CD4-positive, alpha-beta T cell treated with Interleukin-6 at 100 ng/mL for 8 hours (primary cell): ENCODE measurements at places on chromosomes 7 and 10.

- DNase-seq: no peak
These were observed 193.4 kb upstream of the MBL2 start for GRCh38 chr10:52965938-52966401.

DNA sequence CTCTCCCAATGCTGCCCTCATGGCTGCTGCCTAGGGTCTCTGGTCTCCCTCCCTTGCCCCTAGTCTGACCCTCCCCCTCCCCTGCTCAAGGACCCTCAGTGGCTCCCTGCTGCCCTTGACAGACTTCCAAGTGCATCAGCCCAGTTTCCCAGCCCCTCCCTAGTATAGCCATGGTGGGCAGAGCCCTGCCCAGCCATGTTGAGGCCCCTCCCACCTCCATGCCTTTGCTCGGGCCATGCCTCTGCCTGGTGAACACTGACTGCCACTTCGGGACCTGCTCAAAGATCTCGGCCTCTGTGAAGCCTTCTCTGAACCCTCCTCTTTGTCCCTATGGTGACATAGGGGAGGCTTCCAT is 73.2 kb downstream of the MYL10 start:
- no peak for DNase-seq

GRCh38 chr10:130429809-130430208 is 293.6 kb downstream of the GLRX3 start:
- no peak for DNase-seq

GRCh38 chr10:124619195-124619594 is 125.0 kb downstream of the FAM53B start:
- peak; percentile 22 for DNase-seq

- DNase-seq: no peak
These were observed 447 bp downstream of the RSU1 start for GRCh38 chr10:16816830-16817124.

DNA sequence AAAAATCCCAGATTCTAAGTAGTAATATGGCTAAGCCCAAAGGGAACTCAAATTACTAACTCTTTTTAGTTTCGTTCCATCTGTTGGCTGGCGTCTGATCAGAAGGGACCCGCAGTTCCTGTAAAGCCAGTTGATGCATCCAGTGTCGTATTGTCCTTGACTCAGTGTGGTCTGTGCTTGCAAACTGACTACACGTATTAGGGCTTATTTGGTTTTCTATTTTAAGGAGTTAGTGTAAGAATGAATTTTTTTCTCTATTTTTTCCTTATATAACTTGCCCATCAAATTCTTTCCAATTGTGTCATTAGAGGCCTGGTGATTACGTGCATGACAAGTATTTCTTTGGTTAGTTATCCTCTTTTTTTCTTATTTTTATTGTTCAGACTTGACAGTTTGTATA is 9.7 kb downstream of the ABCA13 start:
- no peak for DNase-seq

- DNase-seq: no peak
These were observed 91.1 kb downstream of the SORCS3 start for GRCh38 chr10:104732222-104732621.

GRCh38 chr10:131777162-131777561 is 123.6 kb upstream of the PPP2R2D start:
- no peak for DNase-seq

- no peak for DNase-seq
These were observed 123.0 kb upstream of the SFMBT2 start for GRCh38 chr10:7533657-7534479.

DNA sequence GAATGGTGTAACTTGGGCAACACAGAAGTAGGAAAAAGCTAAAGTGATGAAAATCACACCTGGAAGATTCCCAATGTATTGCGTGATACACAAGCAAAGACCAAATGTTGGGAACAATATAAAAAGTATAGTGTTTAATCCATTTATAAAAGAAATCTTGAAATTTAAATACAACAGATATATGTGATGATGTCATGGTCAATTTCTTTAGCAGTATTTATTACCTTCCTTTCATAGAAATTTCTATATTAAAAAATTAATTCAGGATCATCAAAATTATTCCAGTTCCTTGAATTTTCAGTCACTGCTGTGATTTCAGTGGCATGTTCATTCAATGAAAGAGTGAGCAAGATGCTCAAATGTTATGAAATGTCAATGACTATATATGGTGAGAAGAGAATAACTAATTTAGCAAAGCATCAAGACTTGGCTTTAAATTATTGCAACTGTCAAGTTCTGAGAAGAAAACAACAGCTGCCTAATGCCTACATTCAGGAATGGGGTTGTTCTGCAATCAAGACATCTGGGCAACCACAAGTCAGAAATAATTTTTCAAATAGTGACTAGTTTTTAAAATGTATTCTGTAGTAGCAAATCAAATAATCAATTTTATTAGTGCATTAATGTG is 308.8 kb downstream of the SEMA3D start:
- DNase-seq: no peak

- DNase-seq: peak; percentile 82
These were observed 2.1 kb downstream of the ADD3 start for GRCh38 chr10:110009736-110010475.

GRCh38 chr7:25117226-25118047 is 7.6 kb downstream of the CYCS start:
- DNase-seq: no peak

- no peak for DNase-seq
These were observed 71.3 kb downstream of the LANCL2 start for GRCh38 chr7:55436457-55436856.

- no peak for DNase-seq
These were observed 18.0 kb upstream of the TBL2 start for GRCh38 chr7:73596191-73597065.

DNA sequence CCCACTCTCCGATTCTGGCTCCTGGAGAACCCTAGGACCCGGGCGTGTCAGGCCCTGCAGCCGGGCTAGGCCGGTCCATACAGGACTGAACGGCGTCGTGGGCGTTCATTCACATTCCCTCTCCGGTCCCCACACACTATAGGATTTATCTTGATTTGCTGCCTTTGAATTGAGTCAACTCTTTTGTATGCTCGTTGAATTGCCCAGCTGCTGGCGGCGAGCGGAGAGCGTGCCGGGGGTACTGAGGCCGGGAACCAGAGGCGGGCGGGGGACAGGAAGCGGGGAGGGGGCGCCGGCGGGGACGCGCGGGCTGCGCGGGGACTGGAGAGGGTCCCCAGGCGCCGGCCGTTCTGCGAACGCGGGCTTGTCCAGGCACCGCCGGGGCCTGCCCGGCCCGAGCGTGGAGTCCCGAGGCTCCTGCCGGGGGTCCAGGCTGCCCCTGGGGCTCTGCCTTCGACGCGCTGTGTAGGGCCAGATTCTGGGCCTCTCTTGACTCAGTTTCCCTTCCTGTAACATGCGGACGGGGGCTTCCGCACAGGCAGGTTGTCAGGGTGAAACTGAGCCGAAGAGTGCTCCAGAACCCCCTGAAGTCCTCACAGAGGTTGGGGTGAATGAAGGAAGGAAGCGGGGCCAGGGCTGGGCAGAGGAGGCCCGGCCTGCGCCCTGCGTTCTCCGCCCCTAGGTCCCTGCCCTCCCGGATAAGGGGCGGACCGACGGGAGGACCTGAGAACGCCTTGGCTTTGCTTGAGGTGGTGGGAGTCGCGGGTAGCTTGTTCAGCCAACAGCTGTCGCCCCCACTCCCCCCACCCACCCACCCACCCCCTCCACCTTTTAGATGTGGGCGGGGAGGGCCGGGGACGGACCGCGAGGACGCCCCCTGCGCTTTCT is 769 bp upstream of the ELFN1 start:
- DNase-seq: no peak

- no peak for DNase-seq
These were observed 23.6 kb downstream of the RBM20 start for GRCh38 chr10:110667620-110668343.

GRCh38 chr10:15200626-15201025 is 32.1 kb upstream of the NMT2 start:
- no peak for DNase-seq

GRCh38 chr7:4769761-4770160 is 5.7 kb upstream of the AP5Z1 start:
- DNase-seq: no peak

- no peak for DNase-seq
These were observed 41.1 kb upstream of the CABCOCO1 start for GRCh38 chr10:61621605-61622051.

DNA sequence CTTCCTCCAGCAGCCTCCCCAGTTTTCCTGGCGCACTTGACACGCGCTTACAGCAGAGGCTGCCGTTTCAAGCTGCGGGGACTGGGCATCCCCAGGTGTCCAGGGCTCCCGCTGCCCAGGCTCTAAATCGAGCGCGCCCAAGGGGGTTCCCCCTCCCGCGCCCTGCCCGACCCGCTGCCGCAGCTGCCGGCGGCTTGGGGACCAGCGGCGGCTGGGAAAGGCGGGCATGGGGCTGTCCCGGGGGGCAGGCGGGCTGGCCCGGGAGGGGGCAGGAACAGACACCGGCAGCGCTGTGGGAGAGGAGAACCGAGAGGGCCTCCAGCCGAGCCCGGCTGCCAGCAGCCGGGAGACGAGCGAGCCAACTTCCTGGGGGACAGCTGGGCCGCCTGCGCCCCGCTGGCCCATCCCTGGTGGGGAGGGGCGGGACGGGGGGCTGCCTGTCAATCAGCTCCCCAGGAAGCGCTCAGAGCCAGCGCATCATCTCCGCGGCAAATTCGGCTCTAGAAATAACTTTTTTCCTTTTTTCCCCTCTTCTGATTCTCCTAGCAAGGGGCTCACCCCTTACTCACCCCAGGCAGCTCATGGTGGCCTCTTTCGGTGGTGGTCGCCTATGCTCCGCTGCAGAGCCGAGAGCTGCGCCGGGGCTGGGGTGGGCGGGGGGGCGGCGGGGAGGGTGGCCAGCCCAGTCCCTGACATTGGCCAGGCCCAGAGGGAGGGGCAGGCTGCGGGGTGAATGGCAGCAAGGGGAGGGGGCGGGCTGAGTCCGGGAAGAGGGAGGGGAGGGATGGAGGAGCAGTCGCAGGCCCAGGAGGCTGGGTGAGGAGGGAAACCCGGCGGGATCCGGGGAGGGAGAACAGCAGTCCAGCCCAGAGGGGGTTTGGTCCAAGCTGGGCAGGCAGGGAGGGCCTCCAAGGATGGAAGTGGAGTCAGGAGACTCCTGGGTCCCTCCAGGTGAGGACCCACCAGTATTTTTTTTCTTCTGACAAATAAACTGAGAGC is 14.7 kb downstream of the GRID2IP start:
- DNase-seq: no peak

DNA sequence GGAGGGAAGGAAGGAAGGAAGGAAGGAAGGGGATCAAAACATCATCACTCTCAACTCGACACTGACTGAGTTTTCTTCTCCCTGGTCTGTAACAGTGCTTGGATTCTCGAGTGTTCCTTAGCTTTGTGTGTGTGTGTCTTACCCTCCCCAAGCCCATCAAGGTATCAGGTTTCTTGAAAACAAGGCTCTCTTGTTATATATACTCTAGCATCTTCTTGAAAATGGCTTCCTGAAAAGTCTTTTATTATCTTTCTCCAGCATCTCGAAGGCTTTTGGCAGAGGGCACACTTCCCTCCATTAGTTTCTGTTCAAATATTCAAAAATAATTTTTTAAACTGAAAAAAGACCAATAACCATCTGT is 13.4 kb downstream of the SERPINE1 start:
- DNase-seq: no peak

- DNase-seq: no peak
These were observed 266.6 kb upstream of the GNAI1 start for GRCh38 chr7:79868010-79868409.

- no peak for DNase-seq
These were observed 83.6 kb downstream of the MGMT start for GRCh38 chr10:129550658-129551057.

GRCh38 chr10:33006342-33006887 is 48.4 kb upstream of the ITGB1 start:
- no peak for DNase-seq

DNA sequence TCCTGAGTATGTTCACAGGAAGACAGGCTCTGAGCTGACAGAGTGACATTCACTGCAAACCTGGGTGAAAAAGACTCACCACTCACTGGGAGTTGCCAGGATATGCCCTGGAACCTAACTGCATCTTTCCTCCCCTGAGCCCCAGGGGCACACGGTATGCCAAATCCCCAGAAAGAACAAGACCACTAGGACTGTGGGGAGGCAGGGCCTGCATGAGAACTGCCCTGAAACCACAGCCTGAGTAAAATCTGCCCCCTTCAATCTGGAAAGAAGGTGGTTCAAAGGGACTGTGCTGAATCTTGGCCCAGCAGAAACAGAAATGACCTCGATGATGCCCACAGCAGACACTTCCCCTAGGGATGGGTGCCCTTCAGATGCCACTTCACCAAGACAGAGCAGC is 6.5 kb downstream of the FAM53B start:
- no peak for DNase-seq

- no peak for DNase-seq
These were observed 16.9 kb upstream of the ANKRD1 start for GRCh38 chr10:90937645-90938258.

- no peak for DNase-seq
These were observed 357.0 kb upstream of the MKI67 start for GRCh38 chr10:128483216-128483615.

GRCh38 chr7:112193915-112194502 is 12.2 kb downstream of the DOCK4 start:
- DNase-seq: no peak

DNA sequence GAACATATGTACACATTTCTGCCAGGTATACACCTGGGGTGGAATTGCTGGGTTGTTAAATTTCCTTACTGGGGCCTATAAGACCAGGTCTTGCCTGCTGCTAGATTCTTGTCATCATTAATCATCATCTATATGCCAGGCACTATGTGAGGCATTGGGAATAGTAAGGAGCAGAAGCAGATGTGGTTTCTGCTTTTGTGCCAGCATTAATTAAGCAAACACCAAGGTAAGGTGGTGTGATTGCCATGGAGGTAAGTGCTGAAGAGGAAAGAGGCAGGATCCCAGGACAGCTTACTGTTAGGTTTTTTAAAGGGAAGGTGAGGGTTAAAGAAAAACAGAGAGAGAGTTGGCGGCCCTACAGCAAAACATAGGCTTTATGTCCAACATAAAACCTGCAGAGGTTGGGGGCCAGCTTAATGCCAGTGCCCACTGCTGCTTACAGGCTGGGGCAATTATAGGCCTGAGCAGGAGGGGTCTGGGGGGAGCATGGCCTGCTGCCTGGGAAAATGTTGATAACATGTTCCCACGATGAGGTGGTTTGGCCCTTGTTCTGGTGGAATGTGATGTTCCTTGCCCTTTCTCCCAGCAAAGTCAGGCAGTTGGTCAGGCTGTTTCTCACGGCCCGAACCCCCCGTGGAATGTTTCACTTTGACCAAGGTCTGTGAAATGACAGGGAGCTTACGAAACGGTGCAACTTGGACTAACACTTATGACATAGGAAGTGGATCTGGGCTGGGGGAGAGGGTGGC is 93.9 kb downstream of the RBM20 start:
- no peak for DNase-seq

DNA sequence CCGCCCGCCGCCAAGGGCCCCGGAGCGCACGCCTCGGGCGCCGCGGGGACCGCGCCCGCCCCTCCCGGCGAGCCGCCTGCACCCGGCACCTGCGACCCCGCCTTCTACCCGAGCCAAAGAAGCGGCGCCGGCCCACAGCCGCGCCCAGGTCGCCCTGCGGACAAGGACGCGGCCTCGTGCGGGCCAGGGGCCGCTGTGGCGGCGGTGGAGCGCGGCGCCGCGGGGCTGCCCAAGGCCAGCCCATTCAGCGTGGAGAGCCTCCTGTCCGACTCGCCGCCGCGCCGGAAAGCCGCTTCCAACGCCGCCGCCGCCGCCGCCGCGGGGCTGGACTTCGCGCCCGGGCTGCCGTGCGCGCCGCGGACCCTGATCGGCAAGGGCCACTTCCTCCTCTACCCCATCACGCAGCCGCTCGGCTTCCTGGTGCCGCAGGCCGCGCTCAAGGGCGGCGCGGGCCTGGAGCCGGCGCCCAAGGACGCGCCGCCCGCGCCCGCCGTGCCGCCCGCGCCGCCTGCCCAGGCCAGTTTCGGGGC is 3.5 kb downstream of the UNCX start:
- DNase-seq: no peak

GRCh38 chr10:12978891-12979290 is 22.6 kb downstream of the CCDC3 start:
- no peak for DNase-seq
